DMS53 (cell line): ENCODE measurements at places on chromosomes 7 and 10.

- DNase-seq = no peak
These were observed 19.5 kb downstream of the LMOD2 start for GRCh38 chr7:123675181-123675473.

DNA sequence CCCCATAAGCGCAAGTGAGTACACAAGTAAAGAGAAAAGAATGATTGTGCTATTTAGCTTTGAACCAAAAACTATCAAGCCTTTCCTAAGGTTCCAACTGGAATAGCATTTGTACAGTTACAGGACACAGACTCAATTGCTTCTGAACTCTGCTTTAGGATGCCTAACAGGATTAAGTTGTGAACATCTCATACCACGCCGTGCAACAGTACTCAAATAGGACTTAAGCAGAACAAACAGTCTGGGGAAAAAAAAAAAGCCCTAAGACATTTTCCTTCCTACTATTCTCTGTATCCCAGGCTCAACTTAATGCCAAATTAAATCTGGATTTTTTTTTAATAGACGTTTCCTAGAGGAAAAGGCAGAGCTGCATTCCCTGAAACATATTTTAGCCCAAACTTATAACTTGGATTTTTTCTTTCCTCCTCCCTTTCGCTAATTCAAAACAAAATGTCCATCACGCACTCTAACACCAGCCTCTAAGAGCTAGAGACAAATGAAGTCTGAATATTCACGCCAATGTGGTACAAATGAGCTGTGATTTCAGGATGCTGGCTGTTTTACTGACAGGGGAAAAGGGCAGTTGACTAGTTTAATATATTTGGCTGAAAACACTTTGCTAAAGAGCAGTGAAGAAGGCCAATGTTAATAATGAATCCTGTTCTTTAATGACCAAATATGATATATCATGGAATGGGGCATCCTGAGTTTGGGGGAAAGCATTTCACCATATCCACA is 68.6 kb downstream of the CALD1 start:
- DNase-seq = no peak

DNA sequence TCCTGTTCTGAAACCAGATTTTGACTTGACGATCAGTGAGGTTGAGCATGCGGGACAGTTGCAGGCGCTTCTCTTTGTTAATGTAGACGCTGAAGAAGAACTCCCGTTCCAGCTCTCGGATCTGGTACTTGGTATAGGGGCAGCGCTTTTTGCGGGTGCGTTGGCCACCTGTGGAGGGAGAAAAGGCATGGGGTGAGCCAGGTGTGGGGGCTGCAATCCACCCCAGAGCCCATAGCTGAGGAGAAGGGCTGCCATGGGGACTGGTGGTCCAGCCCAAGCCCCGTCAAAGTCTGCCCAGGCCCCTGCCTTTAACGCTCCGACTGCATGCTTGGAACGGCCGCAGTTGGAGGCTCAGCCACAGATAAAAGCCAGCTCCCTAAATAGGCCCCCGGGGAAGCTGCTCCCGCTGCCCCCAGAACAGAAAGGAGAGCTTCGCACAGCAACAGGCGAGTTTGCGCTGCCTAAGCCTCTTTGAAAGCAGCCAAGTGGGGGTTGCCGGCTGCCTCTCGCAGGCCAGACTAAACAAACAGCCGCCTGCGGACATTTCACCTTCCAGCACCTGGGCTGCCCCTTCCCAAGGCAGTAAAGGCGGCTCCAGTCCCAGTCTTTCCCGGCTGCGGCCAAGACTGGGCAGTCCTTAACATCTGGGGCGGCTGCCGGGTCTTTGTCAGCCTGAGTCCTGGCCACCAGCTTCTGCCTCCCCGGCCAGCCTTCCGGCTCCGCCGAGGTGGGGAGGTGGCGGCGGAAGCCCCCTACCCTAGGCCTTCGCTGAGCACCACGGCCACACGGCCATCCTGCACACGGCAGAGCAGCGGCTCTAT is 2.0 kb downstream of the HOXA11 start:
- DNase-seq = peak; percentile 70

- no peak for DNase-seq
These were observed 28.8 kb upstream of the CUL1 start for GRCh38 chr7:148669927-148670326.

DNA sequence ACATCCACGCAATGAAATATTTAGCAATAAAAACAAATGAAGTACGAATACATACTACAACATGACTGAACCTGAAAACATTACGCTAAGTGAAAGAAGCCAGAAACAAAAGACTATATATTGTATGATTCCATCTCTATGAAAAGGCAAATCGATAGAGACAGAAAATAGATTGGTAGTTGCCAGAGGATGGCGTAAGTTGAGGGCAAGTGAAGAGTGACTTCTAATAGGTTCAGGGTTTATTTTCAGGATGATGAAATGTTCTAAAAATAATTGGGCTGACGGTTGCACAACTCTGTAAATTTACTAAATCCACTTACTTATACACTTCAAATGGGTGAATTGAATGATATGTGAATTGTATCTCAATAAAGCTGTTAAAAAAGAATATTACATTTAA is 39.5 kb upstream of the TECTB start:
- no peak for DNase-seq

GRCh38 chr10:14454629-14455028 is 123.9 kb upstream of the FRMD4A start:
- no peak for DNase-seq

DNA sequence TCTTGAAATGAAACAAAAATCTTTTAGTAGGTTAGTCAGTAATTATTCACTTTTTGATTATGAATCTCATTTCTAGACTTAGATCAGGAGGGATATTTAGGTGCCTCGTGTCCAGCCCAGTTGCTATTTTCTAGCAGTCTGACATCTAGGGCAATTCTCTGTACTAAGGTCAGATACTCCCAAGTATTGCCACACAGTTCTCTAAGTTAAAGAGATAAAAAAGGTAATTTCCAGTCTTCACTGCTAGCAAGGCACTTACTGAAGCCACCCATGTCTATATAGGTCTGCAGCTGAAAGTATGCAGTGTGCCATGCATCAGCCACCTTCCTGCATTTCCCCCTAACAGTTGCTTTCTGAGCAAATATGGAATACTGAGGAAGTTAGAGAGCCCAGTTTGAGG is 83.4 kb downstream of the PON1 start:
- no peak for DNase-seq

- DNase-seq = no peak
These were observed 146.7 kb upstream of the SP4 start for GRCh38 chr7:21281193-21281592.

GRCh38 chr10:13820964-13821337 is 234.2 kb downstream of the PRPF18 start:
- DNase-seq = no peak

GRCh38 chr10:48926764-48927540 is 12.7 kb downstream of the LRRC18 start:
- DNase-seq = no peak

- no peak for DNase-seq
These were observed 734 bp downstream of the ABCB4 start for GRCh38 chr7:87474533-87475358.

DNA sequence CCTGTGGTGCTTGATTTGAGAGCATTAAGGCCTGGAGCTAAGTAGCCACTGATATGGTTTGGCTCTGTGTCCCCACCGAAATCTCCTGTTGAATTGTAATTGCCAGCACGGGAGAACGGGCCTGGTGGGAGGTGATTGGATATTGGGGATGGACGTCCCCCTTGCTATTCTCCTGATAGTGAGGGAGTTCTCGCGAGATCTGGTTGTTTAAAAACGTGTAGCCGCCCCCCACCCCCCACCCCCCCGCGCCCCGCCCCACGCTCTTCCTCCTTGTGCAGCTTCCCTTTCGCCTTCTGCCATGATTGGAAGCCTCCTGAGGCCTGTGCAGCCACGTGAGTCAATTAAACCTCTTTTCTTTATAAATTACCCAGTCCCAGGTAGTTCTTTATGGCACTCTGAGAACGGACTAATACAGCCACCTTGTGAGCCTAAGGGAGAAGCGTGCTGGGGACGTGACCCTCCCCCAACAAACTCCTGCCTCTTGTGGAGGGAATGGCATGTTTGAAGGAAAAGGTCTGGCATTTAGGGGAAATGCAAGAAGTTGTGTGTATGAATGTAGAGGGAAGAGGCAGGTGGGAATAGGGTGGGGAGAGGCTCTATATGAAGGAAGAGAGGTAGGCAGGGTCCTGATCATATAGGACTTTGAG is 118.0 kb upstream of the KMT2C start:
- DNase-seq = no peak

GRCh38 chr7:128875523-128875948 is 12.9 kb downstream of the ATP6V1F start:
- no peak for DNase-seq

- peak; percentile 33 for DNase-seq
These were observed 17.9 kb upstream of the CYTH3 start for GRCh38 chr7:6290319-6290741.

DNA sequence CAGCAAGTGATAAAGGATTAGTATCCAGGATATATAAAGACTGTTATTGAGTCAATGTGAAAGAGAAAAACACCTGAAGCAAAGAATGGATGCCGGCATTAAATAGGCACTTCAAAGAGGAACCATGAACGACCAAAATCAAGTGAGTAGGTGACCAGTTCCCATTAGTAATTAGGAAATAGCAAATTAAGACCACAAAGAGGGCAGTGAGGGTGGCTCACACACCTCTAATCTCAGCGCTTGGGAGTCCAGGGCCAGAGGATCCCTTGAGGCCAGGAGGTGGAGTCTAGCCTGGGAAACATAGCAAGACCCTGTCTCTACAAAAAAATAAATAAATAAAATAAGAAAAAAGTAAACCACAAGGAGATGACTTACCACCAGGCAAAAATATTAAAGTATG is 1.5 kb upstream of the ANTXRL start:
- no peak for DNase-seq
